ENCODE measurements at places on chromosomes 16 and 17.

DNA sequence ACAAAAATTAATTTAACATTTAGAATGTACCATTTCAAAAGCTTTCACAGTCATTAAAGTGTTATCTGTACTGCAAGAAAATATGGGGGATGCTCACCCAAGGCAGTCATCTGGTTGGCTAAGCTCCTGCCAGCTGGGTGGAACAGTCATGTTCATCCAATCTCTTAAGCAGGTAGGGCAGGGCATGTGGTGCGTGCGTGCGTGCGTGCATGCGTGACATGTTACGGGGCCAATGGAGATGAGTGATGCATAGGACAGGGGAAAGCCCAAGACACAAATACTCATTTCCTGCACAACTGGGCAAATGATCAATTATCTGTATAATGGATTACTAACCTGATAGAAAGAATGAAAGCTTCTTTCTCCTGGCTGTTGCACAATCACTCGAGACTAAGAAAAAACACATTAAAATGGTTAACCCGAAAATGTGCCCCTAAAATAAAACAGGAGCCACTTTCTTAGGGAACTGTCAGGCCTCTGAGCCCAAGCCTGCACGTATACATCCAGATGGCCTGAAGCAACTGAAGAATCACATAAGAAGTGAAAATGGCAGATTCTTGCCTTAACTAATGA lies 104.4 kb downstream of the MYO1D start:
- no peak for DNase-seq

- no peak for DNase-seq
These were observed 79.2 kb downstream of the SLC39A11 start for GRCh38 chr17:73013301-73013700.

- DNase-seq = no peak
These were observed 2.9 kb upstream of the PGS1 start for GRCh38 chr17:78375401-78376151.

GRCh38 chr17:32033223-32033622 lies 26.0 kb downstream of the LRRC37B start:
- no peak for DNase-seq

- no peak for DNase-seq
These were observed 6.7 kb upstream of the EVI2A start for GRCh38 chr17:31328160-31328535.

- peak; percentile 59 for DNase-seq
These were observed 4.2 kb downstream of the ARMC7 start for GRCh38 chr17:75113798-75114551.

DNA sequence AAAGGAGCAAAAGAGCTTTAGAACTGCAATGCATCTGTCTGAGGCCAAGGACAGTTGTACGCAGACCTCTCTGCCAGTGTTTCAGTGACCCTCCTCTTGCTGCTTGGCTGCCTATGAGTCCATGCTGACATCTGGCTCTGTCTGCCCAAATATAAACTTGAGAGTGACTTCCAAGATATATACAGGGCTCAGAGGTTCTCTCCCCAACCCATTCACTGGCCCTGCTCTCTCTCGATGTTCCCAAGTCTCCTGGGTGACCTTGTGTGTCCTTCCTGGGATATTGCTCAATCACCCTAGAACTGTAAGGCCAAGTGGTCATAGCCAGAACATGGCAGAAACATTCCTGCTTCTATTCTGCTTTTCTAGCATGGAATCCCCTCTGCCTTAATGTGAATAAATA lies 716.3 kb downstream of the WWOX start:
- DNase-seq = no peak

- DNase-seq = no peak
These were observed 20.5 kb upstream of the KLHL11 start for GRCh38 chr17:41885733-41886132.

GRCh38 chr16:31243734-31244670 lies 15.8 kb upstream of the ITGAM start:
- DNase-seq = no peak

DNA sequence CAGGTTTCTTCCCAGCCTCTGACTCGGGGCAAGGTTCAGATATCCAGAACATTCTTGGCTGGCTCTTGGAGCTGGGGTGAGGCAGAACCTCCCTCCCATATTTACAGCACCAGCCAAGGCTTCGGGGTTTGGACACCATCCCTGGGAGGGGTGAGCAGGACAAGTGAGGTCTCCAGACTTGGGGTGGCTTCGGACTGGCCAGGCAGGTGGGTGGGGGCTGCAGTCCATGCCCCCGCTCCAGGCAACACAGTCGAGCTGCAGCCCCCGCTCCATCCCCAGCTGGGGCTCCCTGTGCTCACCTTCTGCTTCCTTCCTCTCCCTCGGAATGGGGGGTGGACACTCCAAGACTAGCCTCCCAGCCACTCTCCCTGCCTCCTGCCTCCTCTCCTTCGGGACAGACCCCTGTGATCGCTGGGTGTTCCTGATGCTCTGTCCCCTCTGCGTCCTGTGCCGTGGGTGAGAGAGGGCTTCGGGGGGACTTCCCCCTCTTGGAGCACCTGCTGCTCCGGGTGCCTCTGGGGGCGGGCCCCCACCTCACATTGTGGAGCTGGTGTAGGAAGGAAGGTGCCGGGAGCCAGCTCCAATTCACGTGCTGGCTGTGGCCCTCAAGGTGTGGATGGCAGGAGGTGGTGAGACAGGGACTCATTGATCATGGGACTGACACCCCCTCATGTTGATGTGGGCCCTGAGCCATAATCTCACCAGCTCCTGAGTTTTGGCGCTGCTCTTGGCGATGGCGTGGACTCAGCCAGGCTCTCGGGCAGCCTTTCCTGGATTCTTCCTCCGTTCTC lies 189.2 kb downstream of the SEC14L1 start:
- DNase-seq = no peak

DNA sequence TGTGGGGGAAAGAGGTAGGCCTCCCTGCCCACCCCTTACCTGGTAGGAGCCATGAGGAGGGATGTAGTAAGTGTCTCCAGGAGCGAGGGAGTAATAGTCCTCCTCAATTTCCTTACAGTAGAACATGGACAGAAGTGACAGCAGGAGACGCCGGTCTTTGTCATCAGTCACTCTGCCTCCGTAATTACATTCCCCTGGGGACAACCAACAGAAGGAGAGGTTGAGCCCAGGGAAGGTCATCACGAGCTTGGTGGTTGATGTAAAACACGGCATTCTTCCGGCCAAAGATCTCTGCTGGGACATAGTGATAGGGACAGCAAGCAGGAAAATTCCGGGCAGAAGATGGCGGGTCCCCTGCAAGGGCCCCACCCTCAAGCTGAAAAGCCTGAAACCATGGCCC lies 47.9 kb downstream of the LYRM1 start:
- DNase-seq = no peak

- DNase-seq = no peak
These were observed 10.1 kb downstream of the KRT39 start for GRCh38 chr17:40956401-40957254.

DNA sequence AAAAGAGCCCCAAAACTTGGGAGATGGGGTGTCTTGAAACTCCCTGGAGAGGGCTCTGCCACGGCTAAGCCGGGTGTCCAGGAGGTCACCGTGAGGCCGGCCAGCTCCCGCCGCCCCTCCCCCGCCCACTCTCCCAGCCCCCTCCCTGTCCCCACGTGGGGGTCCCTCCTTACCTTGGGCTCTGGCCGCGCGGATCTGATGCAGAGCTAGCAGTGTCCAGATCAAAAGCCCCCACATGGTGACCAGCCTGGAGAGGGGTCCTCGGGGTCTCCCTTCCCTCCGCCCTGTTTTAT lies 447 bp downstream of the SDK2 start:
- DNase-seq = no peak

DNA sequence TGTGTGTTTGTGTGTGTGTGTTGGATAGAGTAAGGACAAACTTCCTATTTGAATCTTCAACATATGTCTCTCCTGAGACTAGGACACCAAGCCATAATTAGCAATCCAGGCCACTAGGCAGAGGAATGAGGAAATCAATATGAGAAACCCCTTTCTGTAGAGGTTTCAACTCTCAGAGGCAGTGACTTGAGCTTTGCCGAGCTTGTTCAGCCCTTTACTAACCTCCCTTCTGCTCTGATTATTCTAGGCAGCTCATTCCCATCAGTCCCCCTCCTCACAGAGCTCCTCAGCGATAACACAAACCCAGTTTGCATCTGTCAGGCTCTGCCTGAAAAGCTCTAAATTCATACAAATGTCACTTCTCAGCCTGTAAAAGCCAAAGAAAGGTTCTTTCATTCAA lies 1030.3 kb downstream of the CDH8 start:
- no peak for DNase-seq

DNA sequence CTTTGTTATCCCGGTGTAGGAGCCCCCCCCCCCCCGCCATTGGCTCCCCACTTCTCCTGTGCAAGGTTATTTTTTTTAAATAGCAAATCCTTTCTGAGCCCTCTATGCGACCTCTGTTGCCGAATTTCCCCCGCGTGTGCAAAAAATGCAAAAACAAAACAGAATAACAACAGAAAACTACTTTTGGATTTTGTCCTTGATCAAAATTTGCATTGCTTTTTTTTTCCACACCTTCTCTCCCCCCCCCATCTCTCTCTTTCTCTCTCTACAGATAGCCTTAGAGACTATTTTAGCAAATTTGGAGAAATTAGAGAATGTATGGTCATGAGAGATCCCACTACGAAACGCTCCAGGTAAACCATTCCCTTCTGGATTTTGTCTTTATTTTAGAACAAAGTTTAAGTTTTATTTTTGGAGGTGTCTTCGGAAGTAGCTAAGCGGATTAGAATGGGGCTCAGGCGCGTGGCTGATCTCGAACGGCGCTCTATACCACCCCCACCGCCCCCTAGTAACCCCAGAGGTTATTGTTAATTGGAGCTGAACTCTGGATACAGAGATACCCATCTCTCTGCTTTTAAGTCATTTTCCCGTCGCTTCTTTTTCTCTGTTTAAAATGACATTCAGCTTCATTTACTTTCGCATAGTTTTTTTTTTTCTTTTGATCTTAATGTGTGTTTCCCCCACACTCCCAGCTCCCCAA lies 1.0 kb downstream of the MSI2 start:
- DNase-seq = no peak

GRCh38 chr17:75774991-75775668 lies 9.5 kb upstream of the UNK start:
- DNase-seq = no peak

- DNase-seq = no peak
These were observed 27.6 kb downstream of the ANKRD40 start for GRCh38 chr17:50680126-50680525.

- DNase-seq = no peak
These were observed 740 bp upstream of the ATP6V0D1 start for GRCh38 chr16:67481561-67482232.

DNA sequence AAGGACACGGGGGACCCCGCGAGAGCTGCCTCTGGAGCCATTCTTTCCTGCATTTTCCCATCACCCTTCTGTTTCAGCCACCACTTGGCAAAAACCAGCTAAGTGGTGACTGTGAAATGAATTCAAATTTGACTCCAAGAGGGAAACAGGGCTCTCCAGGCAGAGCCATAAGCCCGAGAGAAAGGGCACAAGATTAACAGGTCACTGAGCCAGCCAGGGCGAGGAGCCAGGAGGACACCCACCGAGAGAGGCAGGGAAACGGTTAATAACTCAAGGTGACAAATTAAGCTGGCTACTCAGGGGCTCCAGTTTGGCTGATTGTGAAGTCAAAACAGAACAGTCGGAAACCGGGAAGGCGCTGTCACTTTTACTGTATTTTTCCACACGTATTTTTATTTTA lies 67.8 kb upstream of the SOX9 start:
- DNase-seq = no peak

Measured in NCI-H1105 (cell line).